ENCODE measurements at places on chromosomes 7 and 10. TPM values are rescaled to one million over a fixed set of nuclear protein-coding genes. Genes with fewer than 3 reads are reported as not detected.

DNA sequence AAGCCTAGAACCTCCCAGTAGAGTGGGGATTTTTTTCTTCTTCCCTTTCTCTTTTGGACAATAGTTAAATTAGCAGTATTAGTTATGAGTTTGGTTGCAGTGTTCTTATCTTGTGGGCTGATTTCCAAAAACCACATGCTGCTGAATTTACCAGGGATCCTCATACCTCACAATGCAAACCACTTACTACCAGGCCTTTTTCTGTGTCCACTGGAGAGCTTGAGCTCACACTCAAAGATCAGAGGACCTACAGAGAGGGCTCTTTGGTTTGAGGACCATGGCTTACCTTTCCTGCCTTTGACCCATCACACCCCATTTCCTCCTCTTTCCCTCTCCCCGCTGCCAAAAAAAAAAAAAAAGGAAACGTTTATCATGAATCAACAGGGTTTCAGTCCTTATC, 5.4 kb downstream of the OPN1SW start:
- no peaks in the 10 kb centered on the region for H3K4me1 ChIP-seq
- peaks cover 51% of the 10 kb centered on the region for H3K36me3 ChIP-seq
- no peak overlapping the region for H3K4me3 ChIP-seq
- H3K27ac ChIP-seq = no peak overlapping the region
- no peaks in the 10 kb centered on the region for H3K27me3 ChIP-seq

Gene SLC39A12
- total RNA-seq = not detected

- peaks cover 63% of the 10 kb centered on the region for H3K36me3 ChIP-seq
- no peaks in the 10 kb centered on the region for H3K4me1 ChIP-seq
- no peak overlapping the region for H3K27ac ChIP-seq
These were observed 18.2 kb downstream of the WAC start for GRCh38 chr10:28551086-28551485.

- DNase-seq = peak; percentile 57
- peak overlapping the region; percentile 63 for H3K27ac ChIP-seq
- peak overlapping the region; percentile 75 for H3K4me3 ChIP-seq
- peaks cover 68% of the 10 kb centered on the region for H3K4me1 ChIP-seq
- H3K36me3 ChIP-seq = peaks cover 44% of the 10 kb centered on the region
- no peaks in the 10 kb centered on the region for H3K27me3 ChIP-seq
These were observed 2.7 kb downstream of the ITGB1 start for GRCh38 chr10:32955299-32955772.

GRCh38 chr7:773622-773915, 46.5 kb upstream of the PRKAR1B start:
- DNase-seq = no peak
- peaks cover 12% of the 10 kb centered on the region for H3K36me3 ChIP-seq
- no peaks in the 10 kb centered on the region for H3K27me3 ChIP-seq
- no peak overlapping the region for H3K4me3 ChIP-seq
- H3K4me1 ChIP-seq = no peaks in the 10 kb centered on the region

DNA sequence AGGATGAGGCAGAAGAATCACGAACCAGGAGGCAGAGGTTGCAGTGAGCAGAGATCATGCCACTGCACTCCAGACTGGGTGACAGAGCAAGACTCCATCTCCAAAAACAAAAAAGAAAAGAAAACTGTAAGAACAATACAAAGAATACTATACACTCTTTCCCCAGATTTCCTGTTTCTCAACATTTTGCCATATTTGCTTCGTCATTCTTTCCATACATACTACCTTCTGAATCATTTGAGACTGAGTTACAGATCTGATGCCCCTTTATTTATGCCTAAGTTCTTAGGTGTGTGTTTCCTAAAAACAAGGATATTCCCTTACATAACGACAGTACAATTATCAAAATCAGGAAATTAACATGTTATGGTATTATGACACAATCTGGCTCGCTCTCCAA, 168.4 kb upstream of the CELF2 start:
- H3K27me3 ChIP-seq = no peaks in the 10 kb centered on the region
- H3K27ac ChIP-seq = no peak overlapping the region
- no peaks in the 10 kb centered on the region for H3K36me3 ChIP-seq
- no peak for DNase-seq
- H3K4me1 ChIP-seq = no peaks in the 10 kb centered on the region

GRCh38 chr7:85392789-85393188, 205.9 kb upstream of the SEMA3D start:
- H3K4me1 ChIP-seq = no peaks in the 10 kb centered on the region
- no peaks in the 10 kb centered on the region for H3K36me3 ChIP-seq
- H3K27me3 ChIP-seq = no peaks in the 10 kb centered on the region
- no peak overlapping the region for H3K4me3 ChIP-seq
- H3K27ac ChIP-seq = no peak overlapping the region

Gene PNLIPRP1
- total RNA-seq = not detected

- no peaks in the 10 kb centered on the region for H3K27me3 ChIP-seq
- H3K36me3 ChIP-seq = no peaks in the 10 kb centered on the region
- H3K4me1 ChIP-seq = peaks cover 13% of the 10 kb centered on the region
- no peak overlapping the region for H3K27ac ChIP-seq
- peak; percentile 27 for DNase-seq
These were observed 93.6 kb downstream of the GPR37 start for GRCh38 chr7:124672011-124672410.

DNA sequence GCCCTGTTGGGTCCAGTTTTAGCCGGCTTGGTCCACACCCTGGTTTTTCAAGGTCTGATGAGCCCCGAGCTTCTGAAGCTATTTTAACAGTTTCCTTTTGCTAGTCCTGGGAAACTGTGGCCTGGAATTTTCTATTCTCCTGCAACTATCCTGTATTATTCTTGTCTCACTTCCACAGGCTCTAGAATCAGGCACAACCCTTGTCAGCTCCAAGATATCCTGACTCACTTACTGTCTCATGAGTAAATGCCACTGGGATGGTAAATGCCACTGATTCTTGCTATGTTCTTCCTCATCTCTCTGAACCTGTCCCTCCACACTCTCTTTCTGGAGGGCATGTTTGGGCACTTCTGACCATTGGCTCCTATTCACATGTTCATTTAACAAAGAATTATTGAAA, 611.5 kb upstream of the IGFBP3 start:
- no peak overlapping the region for H3K4me3 ChIP-seq
- no peaks in the 10 kb centered on the region for H3K27me3 ChIP-seq
- no peak for DNase-seq
- no peaks in the 10 kb centered on the region for H3K36me3 ChIP-seq
- no peak overlapping the region for H3K27ac ChIP-seq
- H3K4me1 ChIP-seq = no peaks in the 10 kb centered on the region

DNA sequence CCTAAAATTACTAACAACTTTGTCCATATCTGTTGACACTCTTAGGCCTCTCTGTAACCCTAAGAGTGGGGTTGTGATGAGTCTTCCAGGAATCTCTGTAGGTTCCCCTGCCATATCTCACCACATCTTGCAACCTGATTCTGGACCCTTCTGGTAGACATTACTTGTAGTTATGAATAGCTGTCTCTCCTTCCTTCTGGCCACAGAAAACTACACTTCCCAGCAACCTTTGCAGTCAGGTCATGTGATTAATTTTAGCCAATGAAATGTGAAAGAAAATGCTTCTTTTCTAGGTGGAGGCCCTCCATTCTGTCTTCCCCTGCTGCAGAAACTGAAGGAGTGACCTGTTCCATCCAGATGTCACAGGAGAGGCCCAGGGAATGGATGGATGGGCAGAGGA, 147.6 kb upstream of the AOAH start:
- DNase-seq = no peak
- H3K4me1 ChIP-seq = no peaks in the 10 kb centered on the region
- H3K36me3 ChIP-seq = no peaks in the 10 kb centered on the region
- H3K4me3 ChIP-seq = no peak overlapping the region

DNA sequence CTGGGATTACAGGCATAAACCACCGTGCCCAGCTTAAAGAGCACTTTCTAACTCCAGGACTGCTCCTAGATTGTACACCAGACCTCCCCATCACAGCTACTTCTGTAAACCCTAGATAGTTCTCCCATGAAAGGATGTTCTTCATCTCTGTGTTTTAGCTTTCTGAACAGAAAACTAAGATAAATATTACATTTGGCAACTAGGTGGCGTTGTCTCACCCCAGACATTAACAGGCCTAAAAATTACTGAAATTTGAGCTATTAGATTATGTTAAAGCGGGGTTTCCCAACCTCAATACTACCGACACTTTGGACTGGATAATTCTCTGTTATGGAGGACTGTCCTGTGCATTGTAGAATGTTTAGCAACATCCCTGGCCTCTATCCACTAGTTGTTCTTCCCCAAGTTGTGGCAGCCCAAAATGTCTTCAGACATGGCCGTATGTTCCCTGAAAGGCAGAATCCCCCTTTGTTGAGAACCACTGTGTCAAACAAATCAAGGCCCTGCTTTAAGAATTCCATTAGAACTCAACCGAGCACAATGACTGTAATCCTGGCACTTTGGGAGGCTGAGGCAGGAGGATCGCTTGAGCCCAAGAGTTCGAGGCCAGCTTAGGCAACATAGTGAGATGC, 19.1 kb downstream of the ATOH7 start:
- no peak overlapping the region for H3K27ac ChIP-seq
- no peaks in the 10 kb centered on the region for H3K27me3 ChIP-seq
- H3K4me3 ChIP-seq = no peak overlapping the region
- H3K4me1 ChIP-seq = no peaks in the 10 kb centered on the region

GRCh38 chr10:70673043-70673928, 980 bp downstream of the ADAMTS14 start:
- DNase-seq = peak; percentile 92
- no peaks in the 10 kb centered on the region for H3K36me3 ChIP-seq

Gene CFAP69
- total RNA-seq = 6.6 TPM

Gene RSPH10B
- total RNA-seq = not detected

DNA sequence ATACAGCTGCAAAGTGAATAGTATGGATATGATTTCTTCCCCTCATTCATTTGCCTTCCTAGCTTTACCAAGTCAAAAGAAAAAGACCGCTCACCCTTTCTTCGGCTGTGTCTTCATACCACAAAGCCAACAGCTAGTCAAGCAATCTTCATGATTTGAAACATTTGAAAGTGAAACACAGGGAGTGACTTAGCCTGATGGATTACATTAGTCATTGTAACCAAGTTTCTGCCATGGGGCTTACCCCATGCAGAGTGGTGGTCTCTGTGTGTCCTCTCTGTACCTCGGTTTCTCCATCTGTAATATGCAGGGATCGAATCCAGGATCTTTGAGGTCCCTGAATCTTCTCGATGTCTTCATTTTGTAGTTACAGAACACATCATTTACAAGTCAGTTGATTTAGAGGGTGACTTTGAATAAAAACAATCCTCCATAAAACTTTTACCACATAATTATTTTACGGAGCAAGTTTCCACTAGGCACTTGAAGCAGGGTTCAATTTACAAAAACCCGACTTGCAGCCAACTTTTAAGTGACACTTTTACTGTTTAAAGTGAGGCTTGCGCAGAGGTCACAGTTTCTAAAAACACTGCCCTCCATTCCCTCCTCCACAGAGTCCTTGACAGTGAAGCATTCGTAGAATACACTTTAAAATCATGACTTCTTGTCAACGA, 2.2 kb upstream of the LGI1 start:
- no peaks in the 10 kb centered on the region for H3K27me3 ChIP-seq
- no peak overlapping the region for H3K4me3 ChIP-seq
- peaks cover 8% of the 10 kb centered on the region for H3K4me1 ChIP-seq
- DNase-seq = no peak
- no peak overlapping the region for H3K27ac ChIP-seq
- H3K36me3 ChIP-seq = no peaks in the 10 kb centered on the region

GRCh38 chr10:5896208-5897052, 6.4 kb downstream of the FBH1 start:
- no peak overlapping the region for H3K4me3 ChIP-seq
- no peaks in the 10 kb centered on the region for H3K4me1 ChIP-seq
- DNase-seq = no peak

Gene CALN1
- total RNA-seq = not detected

Gene LRRC18
- total RNA-seq = not detected

DNA sequence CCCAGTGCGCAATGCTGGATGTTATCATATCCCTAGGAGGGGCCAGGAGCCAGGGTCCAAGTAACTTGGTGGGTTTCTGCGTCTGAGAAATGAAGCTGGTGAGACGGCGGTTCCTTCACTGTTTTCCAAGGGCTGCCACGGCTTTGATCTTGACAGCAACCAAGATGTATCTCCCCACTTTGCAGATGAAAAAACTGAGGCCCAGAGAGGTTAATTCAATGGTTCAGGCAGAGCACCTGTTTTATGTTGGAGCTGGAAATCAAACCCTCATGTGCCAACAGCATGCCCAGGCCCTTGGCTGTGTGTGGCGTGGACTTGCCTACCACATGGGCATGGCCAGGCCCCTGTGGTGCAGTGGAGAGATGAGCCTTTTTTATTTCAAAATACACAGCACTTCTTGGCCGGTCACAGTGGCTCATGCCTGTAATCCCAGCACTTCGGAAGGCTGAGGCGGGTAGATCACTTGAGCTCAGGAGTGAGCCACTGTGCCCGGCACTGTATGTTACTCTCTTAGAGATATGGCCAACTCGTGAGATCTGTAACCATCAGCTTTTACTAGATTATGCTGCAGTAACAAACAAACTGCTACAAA, 225.2 kb upstream of the SH2B2 start:
- H3K27me3 ChIP-seq = no peaks in the 10 kb centered on the region
- H3K36me3 ChIP-seq = no peaks in the 10 kb centered on the region
- no peak overlapping the region for H3K4me3 ChIP-seq
- DNase-seq = no peak
- peaks cover 18% of the 10 kb centered on the region for H3K4me1 ChIP-seq

Gene DPYSL4
- 10.9 TPM for total RNA-seq

Gene GIMAP1
- total RNA-seq = not detected

- DNase-seq = no peak
- no peaks in the 10 kb centered on the region for H3K4me1 ChIP-seq
- H3K36me3 ChIP-seq = no peaks in the 10 kb centered on the region
- H3K27me3 ChIP-seq = peaks cover 39% of the 10 kb centered on the region
- no peak overlapping the region for H3K27ac ChIP-seq
These were observed 32.4 kb downstream of the TARP start for GRCh38 chr7:38241071-38241470.

DNA sequence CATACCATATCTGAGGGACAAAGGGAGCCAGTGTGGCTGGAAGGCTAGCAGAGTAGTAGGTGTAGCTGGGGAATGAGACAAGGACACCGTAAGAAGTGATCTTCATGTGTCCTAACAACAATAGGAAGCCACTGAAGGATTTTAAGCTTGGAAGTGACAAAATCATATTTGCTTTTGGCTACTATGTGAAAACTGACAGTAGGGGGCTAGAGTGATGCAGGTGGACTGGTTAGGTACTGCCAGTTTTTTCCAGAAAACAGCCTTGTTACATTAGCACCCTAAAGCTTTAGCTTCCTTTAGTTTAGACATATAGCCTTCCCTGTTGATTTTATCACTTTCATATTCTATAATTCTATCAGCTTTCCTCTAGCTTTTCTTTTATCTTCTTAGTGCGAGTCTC, 637.1 kb downstream of the ANKRD7 start:
- no peaks in the 10 kb centered on the region for H3K4me1 ChIP-seq
- no peak for DNase-seq
- no peak overlapping the region for H3K27ac ChIP-seq
- H3K4me3 ChIP-seq = no peak overlapping the region
- H3K27me3 ChIP-seq = no peaks in the 10 kb centered on the region

Gene KCP
- 3.4 TPM for total RNA-seq

GRCh38 chr7:79988653-79989052, 146.0 kb upstream of the GNAI1 start:
- H3K27me3 ChIP-seq = no peaks in the 10 kb centered on the region
- peak overlapping the region; percentile 68 for H3K27ac ChIP-seq
- DNase-seq = peak; percentile 76
- no peaks in the 10 kb centered on the region for H3K36me3 ChIP-seq
- H3K4me3 ChIP-seq = no peak overlapping the region

All from PC-3 (cell line).